Stimulated activated CD4-positive, alpha-beta T cell treated with anti-CD3 and anti-CD28 coated beads, Interleukin-4, amount 100 ng/mL, for 4 hours (primary cell): ENCODE measurements at places on chromosomes 5 and 9.

DNA sequence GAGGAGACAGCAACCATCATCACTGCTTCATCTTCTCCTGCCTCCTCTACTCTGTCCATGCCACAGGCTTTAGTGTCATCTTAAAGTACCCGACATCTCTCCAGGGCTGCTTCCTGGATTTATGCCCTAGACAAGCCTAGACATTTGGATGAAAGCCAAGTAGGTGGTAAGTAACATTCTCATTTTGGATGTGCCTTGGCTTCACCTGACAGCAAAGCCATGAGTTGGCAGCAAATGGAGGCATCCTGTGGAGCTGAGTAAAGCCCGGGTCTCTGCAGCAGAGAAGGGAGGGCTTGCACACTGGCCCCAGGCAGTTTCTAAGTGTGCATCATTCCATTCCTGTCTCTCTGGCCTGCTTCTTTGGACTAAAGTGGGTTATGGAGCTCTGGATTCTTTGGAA is 299.1 kb downstream of the DMAC1 start:
- no peak for DNase-seq

DNA sequence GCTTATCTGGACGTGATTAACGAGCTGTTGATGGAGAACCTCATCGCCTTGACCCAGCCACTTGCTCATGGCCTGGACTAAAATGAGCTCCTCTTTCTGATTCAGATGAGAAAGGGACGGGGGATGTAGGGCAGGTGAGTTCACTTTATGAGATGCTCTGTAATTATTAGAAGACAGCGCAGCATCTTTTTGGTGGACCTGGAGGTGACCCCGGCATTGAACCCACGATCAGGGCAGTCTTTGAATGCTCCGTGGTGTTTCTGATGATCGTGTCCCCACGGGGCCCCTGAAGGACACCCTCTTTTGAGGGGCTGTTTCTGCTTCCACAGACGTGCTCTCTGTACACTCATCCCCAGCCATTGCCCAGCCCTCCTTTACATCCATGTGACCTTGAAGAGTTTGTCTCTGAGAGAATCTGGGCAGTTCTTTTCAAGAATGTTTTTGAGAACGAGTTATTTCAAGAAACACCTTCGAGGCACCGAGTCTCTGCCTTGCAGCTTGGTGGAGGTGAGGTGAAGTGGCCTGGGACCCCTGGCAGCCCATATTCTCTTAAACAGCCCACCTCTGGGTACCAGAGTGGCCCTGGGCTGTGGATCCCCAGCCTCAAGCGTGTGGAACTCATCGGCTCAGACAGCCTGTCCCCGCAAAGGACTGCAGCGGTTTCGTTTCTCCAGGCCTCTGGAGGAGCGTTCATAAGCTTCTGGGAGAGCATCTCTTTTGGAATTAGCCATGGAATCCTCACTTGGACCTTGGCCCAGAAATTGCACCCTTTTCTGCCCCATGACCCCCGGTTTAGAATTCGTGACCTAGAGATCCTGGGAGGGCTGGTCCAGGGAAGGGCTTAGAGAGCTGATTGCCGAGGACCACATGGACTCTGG is 50.3 kb downstream of the COL5A1 start:
- no peak for DNase-seq

GRCh38 chr5:132677682-132678400 is 4.1 kb downstream of the IL4 start:
- DNase-seq: no peak

GRCh38 chr5:75933489-75933888 is 149.7 kb upstream of the SV2C start:
- no peak for DNase-seq

DNA sequence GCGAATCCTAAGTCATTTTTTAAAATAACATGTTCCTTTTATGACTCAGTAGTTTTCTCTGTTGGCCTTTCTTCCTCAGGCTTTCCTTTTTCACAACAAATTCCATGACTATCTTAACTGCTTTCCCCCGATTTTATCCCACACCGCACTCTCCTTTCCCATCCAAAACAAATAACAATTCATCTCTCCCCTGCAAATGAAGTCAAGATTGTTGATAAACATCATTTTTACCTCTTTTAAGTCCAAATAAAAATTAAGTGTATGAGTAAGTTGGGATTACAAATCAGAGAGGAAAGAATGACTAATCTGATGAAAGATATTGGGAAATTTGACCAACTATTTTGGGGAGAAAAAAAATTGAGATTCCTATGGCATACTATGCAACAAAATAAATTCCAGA is 47.3 kb downstream of the SEC61B start:
- no peak for DNase-seq

- no peak for DNase-seq
Measured at GRCh38 chr5:12985142-12985541, 959.3 kb downstream of the DNAH5 start.

DNA sequence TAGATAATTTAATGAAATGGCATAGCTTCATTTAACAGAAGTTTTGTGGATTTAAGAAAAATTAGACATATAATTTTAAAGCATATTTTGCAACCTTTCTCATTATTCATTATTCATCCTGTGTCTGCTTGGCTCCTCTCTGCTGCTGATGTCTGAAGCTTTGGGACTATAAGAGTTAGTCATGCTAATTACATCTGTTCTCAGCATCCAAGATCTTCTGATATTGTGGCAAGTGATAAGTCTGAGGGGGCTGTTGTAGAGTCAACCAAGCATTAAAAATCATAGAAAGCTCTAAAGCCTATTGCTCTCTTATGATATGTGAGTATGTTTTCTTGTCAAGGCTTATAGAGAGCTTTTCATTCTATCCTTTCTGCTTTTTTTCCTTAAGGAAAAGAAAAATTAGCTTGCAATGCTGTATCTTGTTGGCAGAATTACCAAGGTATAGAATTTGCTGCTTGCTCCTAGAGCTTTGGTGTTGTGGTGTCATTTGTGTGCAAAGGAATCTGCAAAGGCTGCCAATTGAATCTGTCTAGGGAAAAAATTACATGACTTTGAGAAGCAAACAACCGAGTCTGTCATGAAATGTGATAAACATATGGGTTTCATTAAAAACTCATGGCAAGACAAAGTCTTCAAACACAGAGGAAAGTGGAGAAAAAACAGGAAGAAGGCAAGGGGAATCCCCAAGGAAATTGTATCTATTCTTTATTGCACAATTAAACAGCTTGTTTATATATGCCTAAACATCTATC is 156.1 kb upstream of the DAB2 start:
- DNase-seq: no peak

GRCh38 chr5:18662231-18662630 is 1028.0 kb downstream of the TAF11L14 start:
- DNase-seq: no peak

- no peak for DNase-seq
Measured at GRCh38 chr9:112408819-112409218, 28.9 kb downstream of the HSDL2 start.
